ENCODE measurements at places on chromosomes 6 and 20.
A peak's percentile ranks its signal among the peaks of the same experiment; 100 is the strongest.

DNA sequence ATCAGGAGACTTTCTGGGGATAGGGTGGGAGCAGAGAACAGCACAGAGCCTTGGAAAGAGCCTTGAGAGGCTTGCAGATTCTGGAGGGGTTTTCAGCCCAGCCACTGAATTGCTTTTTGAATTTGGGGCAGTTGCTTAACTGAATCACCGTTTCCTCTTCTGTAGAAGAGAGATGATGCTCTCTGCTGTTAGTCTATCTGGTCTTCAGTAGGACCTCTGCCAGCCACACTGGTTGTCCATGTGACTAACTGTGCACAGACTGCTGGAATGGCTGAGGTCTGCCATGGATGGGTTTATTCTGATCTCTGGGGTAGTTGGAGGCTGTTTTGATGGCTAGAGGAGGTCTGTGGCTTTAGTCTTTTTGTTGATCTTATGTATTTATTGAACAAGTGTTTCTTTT lies 21.4 kb upstream of the PRDM1 start:
- no peak for DNase-seq

DNA sequence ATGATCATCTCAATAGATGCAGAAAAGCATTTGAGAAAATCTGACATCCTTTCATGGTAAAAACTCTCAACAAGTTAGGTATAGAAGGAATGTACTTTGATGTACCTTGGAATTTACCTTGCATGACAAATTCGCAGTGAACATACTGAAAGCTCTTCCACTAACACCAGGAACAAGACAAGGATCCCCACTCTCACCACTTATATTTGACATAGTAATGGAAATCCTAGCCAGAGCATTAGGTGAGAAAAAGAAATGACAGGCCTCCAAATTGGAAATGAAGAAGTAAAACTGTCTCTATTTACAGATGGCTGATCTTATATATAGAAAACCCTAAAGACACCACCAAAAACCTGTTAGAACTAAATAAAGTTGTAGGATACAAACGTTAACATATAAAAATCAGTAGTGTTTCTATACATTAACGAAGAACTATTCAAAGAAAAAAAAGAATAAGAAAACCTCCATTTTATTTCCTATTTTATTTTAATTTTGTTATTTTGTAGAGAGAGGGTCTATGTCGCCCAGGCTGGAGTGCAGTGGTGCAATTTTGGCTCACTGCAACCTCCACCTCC lies 26.9 kb downstream of the PCNA start:
- DNase-seq = no peak

GRCh38 chr6:78436335-78436734 lies 431.0 kb upstream of the IRAK1BP1 start:
- DNase-seq = no peak

DNA sequence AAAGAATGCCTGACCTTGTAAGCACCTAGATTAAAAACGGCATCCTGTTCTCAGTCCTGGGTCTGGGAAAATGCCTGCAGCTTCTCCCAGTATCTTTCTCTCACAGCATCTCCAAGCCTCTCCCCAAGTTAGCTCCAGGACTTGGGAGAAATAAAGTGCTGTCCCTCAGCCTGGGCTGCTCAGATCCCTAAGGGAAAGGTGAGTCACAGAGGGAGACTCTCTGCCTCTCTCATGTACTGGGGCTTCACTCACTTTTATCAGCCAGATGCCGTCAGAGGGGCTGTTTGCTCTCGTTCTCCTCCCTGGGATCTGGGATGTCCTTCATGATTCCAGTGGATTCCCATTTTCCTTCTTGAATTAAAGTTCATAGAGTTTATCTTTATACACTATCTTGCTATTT lies 293.6 kb downstream of the COL12A1 start:
- DNase-seq = no peak

DNA sequence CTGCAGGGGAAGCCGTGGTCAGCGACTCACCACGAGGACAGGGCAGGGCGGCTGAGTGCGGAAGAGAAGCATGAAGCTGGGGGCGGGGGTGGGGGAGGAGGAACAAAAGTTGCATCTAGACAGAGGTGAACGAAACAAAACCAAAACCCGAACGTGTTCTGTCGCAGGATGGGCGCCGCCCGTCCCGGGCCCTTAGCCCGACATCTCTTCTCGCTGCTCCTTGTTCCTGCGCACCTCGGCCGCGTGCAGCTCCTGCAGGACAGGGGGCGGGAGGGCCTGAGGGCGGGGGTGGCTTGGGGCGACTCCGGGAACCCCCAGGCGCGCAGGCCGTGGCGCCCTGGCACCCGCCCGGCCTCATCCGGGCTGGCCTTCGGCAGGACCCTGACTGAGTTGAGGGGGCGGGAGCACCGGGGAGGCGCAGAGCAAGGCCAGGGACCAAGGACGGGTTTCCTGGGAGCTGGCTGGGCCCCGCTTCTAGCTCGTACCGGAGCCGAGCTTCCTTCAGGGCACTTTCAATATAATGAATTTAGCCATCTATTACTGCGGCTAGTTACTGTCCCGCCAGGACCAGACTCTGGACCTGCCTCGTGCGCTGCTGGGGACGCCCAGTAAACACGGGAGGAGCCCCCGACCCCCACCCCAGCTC lies 12.0 kb downstream of the STMN3 start:
- peak; percentile 93 for DNase-seq

DNA sequence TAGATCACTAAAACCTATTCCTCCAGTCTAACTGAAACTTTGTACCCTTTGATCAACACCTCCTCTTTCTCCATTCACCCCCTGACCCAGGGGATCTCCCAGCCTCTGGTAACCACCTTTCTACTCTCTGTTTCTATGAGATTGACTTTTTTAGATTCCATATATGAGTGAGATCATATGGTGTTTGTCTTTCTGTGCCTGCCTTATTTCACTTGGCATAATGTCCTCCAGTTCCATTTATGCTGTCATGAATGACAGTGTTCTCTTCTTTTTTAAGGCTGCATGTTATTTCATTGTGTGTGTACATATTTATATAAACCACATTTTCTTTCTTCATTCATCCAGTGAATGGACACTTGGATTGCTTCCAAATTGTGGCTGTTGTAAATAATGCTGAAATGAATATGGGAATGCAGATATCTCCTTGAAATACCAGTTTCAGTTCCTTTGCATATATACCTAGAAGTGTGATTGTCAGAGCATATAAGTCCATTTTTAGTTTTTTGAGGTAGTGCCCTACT lies 57.7 kb downstream of the DHX35 start:
- no peak for DNase-seq

GRCh38 chr6:7134999-7135745 lies 27.4 kb downstream of the RREB1 start:
- no peak for DNase-seq

DNA sequence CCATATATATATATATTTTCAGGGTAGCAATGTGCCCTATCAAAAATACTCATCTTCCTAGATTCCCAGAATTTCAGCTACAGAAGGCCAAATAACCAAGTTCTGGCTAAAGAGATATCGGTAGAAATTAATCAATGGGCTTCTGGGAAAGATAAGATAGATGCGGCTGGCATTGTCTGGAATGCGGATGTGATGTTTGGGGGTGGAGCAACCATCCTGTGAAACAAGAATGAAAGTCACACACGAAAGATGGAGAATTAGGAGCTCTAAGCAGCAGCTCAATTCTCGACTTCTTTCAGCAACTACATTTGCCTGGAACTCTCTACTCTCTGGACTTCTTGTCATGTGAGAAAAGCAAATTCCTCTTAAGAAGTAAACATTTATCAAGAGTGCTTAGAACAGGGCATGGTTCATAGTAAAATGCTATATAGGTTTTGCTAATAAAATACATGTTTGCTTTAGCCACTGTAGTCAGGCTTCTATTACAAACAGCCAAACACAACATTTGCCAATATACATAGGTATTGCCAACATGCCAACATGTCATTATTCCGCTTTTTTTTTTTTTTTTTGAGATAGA lies 90.8 kb downstream of the CLIC5 start:
- DNase-seq = no peak

DNA sequence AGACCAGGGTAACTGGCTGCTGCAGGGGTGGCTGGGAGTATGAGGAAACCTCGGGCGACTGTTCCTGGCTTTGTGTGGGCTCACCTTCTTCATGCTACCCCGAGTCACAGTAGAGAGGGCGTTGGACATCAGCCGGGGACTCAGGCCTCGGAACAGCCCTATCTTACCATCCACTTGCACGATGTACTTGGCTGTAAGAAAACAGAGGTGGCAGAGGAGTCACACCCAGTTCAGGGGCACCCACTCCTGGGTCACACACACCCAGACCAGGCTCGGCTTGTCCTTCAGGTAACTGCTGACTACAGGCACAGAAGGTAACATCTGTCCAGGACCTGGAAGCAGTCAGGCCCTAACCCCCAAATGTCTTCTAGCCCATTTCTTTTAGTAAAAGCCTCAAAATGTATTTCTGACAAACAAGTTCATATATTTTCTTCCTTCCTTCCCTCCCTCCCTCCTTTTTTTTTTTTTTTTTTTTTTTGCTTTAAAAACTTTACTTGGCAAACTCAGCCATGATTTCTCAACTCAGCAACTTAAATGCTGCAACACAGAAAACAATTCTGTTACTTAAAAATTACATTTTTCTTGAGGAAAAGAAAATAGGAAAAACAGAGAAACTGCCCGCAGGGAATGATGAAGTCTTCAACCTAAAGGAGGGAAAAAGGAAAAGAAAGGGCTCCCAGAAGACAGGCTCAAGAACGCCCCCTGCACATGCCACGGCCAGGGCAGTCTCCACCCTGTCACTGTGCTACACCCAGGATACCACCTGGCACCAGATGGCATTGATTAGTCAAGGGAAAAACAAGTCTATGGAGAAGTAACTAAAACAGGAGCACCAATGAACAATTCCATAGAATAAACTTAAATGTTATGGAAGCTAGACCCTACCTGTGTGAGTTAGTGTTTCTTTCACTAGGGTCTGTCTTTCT lies 7.3 kb downstream of the MTCH1 start:
- DNase-seq = no peak

- DNase-seq = no peak
Measured at GRCh38 chr6:147534116-147534860, 25.8 kb downstream of the SAMD5 start.

Data from spleen (tissue), 13 donors.